ENCODE measurements at places on chromosomes 2 and 18. TPM values are rescaled to one million over a fixed set of nuclear protein-coding genes. Genes with fewer than 3 reads are reported as not detected.

DNA sequence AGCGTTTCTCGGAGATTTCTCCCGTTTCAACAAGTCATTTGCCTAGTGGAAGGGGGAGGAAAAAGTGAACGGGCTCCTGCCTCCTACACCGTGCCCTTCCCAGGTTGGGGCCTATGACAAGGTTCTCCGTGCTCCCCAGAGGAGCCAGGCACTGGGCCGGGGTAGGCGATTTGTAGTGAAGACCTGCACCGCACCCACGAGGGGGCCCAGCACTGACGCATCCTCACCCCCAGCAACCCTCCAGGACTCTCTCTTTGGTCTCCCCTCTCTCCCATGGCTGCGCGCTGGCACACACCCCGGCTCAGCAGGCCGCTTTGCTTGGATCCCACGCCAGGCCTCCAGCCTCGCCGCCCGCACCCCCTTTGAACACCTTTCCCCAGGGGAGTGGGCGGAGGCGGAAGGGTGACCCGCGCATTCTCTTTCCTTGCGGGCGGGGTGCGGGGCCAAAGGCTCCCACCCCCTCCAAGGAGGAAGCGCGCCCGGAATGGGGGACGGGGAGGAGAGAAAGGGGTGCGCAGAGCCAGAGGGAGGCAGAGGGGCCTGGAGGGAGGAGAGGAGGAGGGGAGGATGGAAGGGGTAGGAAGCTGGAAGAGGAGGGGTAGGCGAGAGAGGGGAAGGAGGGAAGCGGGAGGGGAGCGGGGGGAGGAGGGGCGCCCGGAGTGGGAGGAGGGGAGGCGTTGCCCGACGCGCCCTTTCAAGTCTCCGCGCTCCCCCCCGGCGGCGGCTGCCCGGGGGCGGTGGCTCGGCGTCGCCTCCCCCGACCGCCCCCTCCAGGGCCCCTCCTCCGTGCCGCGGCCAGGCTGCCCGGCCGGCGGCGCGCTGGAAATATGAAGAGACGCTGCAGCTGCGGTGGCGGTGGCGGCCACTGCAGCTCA lies at the start of gene APCDD1:
Gene APCDD1 (plus strand): TSS at position 830 of the 875 bp plus-strand sequence. CDS start 347 bp downstream, outside the sequence.
- peak; percentile 93 for DNase-seq

- DNase-seq, result no peak
Measured at GRCh38 chr2:33264766-33265165, 211.7 kb upstream of the RASGRP3 start.

Gene C2orf80
- polyA plus RNA-seq, result not detected

- DNase-seq, result no peak
Measured at GRCh38 chr18:61941948-61942471, 49.2 kb upstream of the RNF152 start.

Gene GAREM2
- polyA plus RNA-seq, result 8.2 TPM

DNA sequence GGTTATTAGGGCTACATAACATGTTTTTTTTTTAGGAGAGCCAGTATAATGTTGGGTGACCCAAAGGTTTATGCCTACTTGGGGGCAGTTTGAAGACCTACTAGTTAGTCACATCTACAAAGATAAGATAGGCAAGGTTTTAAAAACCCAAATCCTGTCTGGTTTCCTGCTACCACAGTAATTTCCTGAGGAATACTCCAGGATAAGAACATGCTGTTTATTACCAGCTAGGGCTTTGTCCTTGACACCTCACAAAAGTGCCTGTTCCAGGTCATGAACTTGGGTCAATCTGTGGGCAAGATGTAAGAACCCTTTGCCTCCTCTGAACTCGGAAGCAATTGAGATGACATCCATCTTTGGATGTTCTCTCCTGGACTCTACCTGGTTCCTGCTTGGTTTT lies 38.2 kb downstream of the CDC42EP3 start:
- no peak for DNase-seq

- DNase-seq, result no peak
Measured at GRCh38 chr2:240603846-240604245, 17.3 kb downstream of the CAPN10 start.

Gene ANKRD30B
- polyA plus RNA-seq, result 0.06 TPM

DNA sequence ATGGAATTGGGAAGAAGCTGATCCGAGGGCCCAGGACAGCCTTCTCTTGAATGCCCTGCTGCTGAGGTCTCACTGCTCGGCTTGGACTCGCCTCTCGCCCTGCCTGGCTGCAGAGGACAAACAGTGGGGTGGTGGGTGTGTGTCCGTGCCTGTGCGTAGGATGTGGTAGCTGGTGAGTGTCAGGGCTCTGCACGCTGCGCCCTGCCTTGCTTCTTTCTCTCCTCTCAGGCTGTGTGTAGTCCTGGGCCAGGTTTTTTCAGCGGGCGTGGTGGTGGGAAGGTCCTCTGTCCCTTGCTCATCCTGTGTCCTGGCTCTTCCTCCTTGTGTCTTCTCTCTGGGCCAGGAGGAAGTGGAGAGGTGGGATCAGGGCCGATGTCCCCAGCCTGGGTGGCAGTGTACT lies 44.8 kb downstream of the RRM2 start:
- no peak for DNase-seq

Gene SIX3
- polyA plus RNA-seq, result not detected

DNA sequence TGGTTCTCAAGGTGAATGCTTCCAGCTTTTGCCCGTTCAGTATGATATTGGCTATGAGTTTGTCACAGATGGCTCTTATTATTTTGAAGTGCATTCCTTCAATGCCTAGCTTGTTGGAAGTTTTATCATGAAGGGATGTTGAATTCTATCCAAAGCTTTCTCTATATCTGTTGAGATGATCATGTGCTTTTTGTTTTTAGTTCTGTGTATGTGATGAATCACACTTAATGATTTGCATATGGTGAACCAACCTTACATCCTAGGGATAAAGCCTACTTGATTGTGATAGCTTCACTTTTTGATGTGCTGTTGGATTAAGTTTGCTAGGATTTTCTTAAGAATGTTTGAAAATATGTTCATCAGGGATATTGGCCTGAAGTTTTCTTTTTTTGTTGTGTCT lies 112.1 kb downstream of the MBD2 start:
- DNase-seq, result no peak

DNA sequence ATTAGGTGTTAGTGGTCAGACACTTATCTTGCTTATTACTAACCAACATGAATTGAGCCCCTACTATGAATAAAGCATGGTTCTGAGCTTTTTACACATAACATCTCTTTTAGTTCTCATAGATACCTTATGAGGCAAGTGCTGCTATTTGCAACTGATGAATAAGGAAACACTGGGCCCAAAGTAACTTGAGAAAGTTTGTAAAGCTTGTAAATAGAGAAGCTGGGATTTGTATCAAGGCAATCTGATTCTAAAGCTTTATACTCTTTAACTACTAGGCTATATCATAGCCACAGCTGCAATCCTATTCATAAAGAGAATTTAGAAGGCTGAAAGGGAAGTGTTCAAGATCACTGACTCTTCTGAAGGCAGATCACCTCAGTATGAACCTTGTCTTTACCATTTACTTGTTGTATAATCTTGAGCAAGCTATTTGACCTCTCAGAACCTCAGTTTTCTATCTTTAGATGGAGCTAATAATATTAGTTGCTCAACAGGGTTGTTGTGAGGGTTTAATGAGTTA lies 60.4 kb downstream of the ABCB11 start:
- DNase-seq, result no peak

- DNase-seq, result no peak
Measured at GRCh38 chr2:33660416-33661123, 61.5 kb upstream of the FAM98A start.

- DNase-seq, result peak; percentile 79
Measured at GRCh38 chr18:23340661-23341060, 112.4 kb upstream of the RIOK3 start.

Gene MROH2A
- 0.27 TPM for polyA plus RNA-seq

Gene TTN
- 5.3 TPM for polyA plus RNA-seq

- no peak for DNase-seq
Measured at GRCh38 chr2:232502911-232503808, 15.5 kb upstream of the ECEL1 start.

Gene RSAD2
- polyA plus RNA-seq, result 5.8 TPM

- no peak for DNase-seq
Measured at GRCh38 chr2:144462266-144462665, 57.7 kb downstream of the ZEB2 start.

- DNase-seq, result no peak
Measured at GRCh38 chr18:79770826-79771225, 26.9 kb upstream of the KCNG2 start.

Gene SPHKAP
- 1.4 TPM for polyA plus RNA-seq

DNA sequence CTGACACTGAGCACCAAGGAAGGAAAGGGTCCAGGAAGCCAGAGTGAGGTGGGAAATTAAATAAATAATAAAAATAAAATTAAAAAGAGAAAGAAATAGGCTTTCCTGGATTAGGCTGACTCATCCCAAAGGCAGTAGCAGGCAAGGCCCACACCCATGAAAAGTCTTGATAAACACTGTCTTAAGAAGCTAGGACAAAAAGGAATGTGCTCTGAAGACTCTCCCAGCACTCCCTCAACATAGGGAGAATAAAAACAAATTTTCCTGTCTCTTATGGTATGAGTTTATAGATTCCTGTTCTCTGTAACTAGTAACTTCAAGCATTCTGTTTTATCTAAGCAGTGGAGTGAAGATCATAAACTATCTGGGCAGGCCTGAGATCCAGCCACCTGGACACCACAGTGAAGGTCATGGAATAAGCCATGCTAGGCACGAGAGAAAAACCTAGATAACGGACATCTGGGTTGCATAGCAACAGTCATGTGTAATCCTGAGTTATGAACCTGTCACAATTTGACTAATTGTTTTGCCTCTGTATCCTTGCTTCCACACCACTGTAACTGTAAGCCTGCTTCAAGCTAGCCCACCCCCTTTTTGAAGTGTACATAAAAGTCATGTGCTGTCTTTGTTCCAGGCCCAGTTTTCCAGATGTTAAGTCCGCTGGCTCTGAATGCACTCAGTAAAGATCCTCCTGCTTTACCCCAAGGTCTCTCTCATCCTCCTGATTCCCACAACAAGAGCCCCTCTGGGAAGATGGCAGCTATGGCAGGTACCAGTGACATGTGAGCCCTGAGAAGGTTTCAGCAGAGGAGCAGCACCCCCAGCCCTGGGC lies 107.8 kb downstream of the NDUFA10 start:
- DNase-seq, result no peak

- DNase-seq, result no peak
Measured at GRCh38 chr2:20622731-20623130, 28.2 kb downstream of the HS1BP3 start.

DNA sequence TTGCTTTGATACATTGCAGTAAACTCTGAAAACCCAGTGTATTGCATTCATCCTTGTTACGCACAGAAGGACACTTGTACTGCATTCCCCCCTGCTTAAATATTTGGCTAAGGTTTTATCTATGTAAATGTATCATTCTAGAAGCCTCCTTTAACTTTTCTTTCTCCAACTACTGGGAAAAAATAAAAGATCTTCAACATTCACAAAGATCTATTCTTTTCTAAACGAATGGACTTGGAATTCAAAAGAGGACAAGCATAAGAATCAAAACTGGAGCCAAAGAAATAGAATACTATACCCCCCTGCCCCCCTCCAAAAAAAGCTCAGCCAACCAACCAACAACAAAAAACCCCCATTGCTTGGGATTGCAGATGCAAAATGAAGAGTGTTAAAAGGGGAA lies 136.9 kb downstream of the EPHA4 start:
- DNase-seq, result no peak

GRCh38 chr2:152716805-152717227 lies 445 bp downstream of the PRPF40A start:
- no peak for DNase-seq

Gene GREB1L
- polyA plus RNA-seq, result 0.91 TPM

Gene ANXA4
- 78.4 TPM for polyA plus RNA-seq

Gene HTR2B
- polyA plus RNA-seq, result 0.61 TPM

- DNase-seq, result no peak
Measured at GRCh38 chr2:45748239-45748638, 96.8 kb downstream of the PRKCE start.

Gene IL36RN
- polyA plus RNA-seq, result 0.15 TPM

Gene ELMOD3
- 39.1 TPM for polyA plus RNA-seq

Gene KYNU
- 0.67 TPM for polyA plus RNA-seq

- DNase-seq, result no peak
Measured at GRCh38 chr2:3094999-3095958, 282.3 kb downstream of the EIPR1 start.

- DNase-seq, result peak; percentile 6
Measured at GRCh38 chr2:219912491-219912921, 285.1 kb downstream of the SLC4A3 start.

GRCh38 chr2:107817378-107817777 lies 9.3 kb upstream of the RGPD4 start:
- no peak for DNase-seq

DNA sequence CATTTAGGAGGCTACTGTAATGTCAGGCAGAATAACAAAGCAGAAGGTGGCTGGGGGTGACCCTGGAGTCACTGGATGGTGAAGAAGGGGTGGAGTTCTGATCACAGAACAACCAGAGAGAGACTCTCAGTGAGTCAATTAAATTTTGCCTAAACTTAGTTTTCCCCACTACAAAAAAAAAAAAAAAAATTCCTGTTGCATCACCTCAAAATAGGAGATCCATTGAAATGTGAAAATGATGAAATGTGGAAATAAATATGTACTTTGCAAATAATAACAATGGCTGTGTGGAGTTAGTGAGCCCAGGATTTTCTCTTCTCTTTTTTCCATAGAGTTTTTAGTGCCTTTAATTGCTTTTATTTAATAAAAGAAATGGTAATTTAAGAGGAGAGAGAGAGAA lies 165.5 kb downstream of the GFPT1 start:
- no peak for DNase-seq

- no peak for DNase-seq
Measured at GRCh38 chr2:112660138-112660537, 14.4 kb downstream of the SLC20A1 start.

DNA sequence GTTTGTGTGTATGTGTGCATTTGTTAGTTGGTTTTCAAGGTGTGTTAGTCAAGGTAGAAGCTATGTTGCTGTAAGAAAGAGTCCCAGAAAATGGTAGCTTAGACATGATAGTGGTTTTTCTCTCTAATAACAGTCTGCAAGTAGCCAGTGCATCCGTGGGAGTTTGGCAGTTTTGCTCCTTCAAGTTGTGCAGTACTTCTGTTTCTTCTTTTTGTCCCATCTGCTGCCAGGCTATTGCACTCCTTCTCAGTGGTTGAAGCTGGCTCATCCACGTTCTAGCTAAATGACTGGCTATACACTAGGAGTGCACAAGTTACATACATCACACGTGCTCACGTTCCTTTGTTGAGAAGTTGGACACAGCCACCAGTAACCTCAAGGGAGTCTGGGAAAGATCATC lies 134.7 kb downstream of the ASXL3 start:
- no peak for DNase-seq

Gene GPAT2
- polyA plus RNA-seq, result 6.0 TPM

GRCh38 chr18:79567481-79568147 lies 112.0 kb upstream of the CTDP1 start:
- peak; percentile 49 for DNase-seq

Gene LYPD6B
- 28.5 TPM for polyA plus RNA-seq

All from right lung (tissue), 10 donors.